ENCODE measurements at places on chromosomes 3 and 15. TPM values are rescaled to one million over a fixed set of nuclear protein-coding genes. Genes with fewer than 3 reads are reported as not detected.

The HRG gene
- total RNA-seq, result not detected

The IQCH gene
- 2.6 TPM for total RNA-seq

The PDCD7 gene
- total RNA-seq, result 25.7 TPM

The CACNA1D gene
- total RNA-seq, result not detected

The CCDC39 gene
- not detected for total RNA-seq

The COLQ gene
- 0.21 TPM for total RNA-seq

The TNNC1 gene
- total RNA-seq, result 0.23 TPM

The TMEM212 gene
- total RNA-seq, result not detected

The LIPH gene
- total RNA-seq, result 9.6 TPM

The TICRR gene
- total RNA-seq, result 6.3 TPM

The SKOR1 gene
- total RNA-seq, result 0.19 TPM

The DHFR2 gene
- total RNA-seq, result 2.9 TPM

The STAG1 gene
- total RNA-seq, result 12.2 TPM

The LMLN gene
- 4.4 TPM for total RNA-seq

The GNAT1 gene
- 0.35 TPM for total RNA-seq

The LYSMD4 gene
- 8.0 TPM for total RNA-seq

The TOMM70 gene
- 38.5 TPM for total RNA-seq

The GP9 gene
- total RNA-seq, result not detected

The MME gene
- 12.8 TPM for total RNA-seq

The IL17RB gene
- total RNA-seq, result 0.07 TPM

The GOLGA6L7 gene
- total RNA-seq, result not detected

The P2RY13 gene
- total RNA-seq, result not detected

The GPR160 gene
- total RNA-seq, result 1.1 TPM
